ENCODE measurements at places on chromosomes 12 and 14.

- H3K27ac ChIP-seq = no peak overlapping the region
- DNase-seq = no peak
- H3K36me3 ChIP-seq = no peaks in the 10 kb centered on the region
- H3K27me3 ChIP-seq = peaks cover 19% of the 10 kb centered on the region
Observed at GRCh38 chr12:94561943-94562411, 88.4 kb downstream of the TMCC3 start.

GRCh38 chr12:47775100-47775911 lies 2.3 kb downstream of the SLC48A1 start:
- H3K27ac ChIP-seq = no peak overlapping the region
- H3K36me3 ChIP-seq = no peaks in the 10 kb centered on the region
- no peaks in the 10 kb centered on the region for H3K27me3 ChIP-seq

DNA sequence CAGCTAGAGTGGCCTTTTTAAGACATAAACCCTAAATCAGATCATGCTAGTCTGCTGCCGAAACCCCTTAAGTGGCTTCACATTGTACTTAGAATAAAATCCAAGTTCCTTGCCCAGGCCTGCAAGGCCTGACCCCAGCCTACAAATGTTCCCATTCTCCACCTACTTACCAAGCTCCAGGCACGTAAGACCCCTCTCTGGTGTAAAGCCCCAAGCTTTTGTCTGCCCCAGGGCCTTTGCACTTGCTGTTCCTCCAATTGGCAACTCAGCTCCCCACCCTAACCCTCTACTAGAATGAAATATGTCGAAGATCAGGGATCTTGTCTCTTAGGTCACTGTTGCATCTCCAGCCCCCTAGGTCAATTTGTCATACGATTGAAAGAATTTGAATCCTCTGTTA lies 27.1 kb upstream of the MED13L start:
- H3K27me3 ChIP-seq = no peaks in the 10 kb centered on the region
- no peak overlapping the region for H3K4me3 ChIP-seq
- peaks cover 1% of the 10 kb centered on the region for H3K36me3 ChIP-seq
- H3K4me1 ChIP-seq = peaks cover 21% of the 10 kb centered on the region

GRCh38 chr12:56718636-56719035 lies 6.5 kb downstream of the NACA start:
- H3K4me3 ChIP-seq = no peak overlapping the region
- H3K36me3 ChIP-seq = peaks cover 37% of the 10 kb centered on the region
- H3K27me3 ChIP-seq = no peaks in the 10 kb centered on the region
- H3K27ac ChIP-seq = peak overlapping the region; percentile 50
- DNase-seq = no peak

GRCh38 chr14:99408286-99408970 lies 72.2 kb downstream of the SETD3 start:
- no peak overlapping the region for H3K27ac ChIP-seq
- H3K36me3 ChIP-seq = peaks cover 20% of the 10 kb centered on the region
- H3K4me1 ChIP-seq = peaks cover 11% of the 10 kb centered on the region
- no peak overlapping the region for H3K4me3 ChIP-seq
- DNase-seq = no peak

Data from chondrocyte (in vitro differentiated cells).